Activated CD4-positive, CD25-positive, alpha-beta regulatory T cell treated with anti-CD3 and anti-CD28 coated beads, Interleukin-2, amount 50 U/mL, for 72 hours (primary cell): ENCODE measurements at places on chromosomes 16 and 17.

DNA sequence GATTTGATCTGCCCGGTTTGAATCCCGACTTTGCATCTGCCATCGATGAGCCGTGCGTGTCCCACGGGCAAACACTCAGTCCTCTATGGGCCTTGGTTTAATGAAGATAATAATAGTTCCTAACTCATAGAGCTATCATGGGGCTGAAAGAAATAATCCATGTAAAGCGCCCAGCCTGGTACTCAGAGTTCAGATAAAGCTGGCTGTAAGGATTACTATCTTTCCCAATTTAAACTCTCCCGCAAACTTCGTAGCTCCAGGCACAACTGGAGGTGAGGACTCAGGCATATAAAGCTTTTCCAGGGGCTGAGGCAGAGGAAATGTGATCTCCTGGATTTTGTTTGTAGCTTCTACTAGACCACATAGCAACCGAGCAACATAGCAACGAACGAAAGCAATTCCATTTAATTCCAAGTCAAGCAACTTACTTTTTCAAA lies 16.3 kb downstream of the ALOX15 start:
- no peak for DNase-seq

- DNase-seq = no peak
Measured at GRCh38 chr16:72612718-72613117, 435.2 kb downstream of the ZFHX3 start.

DNA sequence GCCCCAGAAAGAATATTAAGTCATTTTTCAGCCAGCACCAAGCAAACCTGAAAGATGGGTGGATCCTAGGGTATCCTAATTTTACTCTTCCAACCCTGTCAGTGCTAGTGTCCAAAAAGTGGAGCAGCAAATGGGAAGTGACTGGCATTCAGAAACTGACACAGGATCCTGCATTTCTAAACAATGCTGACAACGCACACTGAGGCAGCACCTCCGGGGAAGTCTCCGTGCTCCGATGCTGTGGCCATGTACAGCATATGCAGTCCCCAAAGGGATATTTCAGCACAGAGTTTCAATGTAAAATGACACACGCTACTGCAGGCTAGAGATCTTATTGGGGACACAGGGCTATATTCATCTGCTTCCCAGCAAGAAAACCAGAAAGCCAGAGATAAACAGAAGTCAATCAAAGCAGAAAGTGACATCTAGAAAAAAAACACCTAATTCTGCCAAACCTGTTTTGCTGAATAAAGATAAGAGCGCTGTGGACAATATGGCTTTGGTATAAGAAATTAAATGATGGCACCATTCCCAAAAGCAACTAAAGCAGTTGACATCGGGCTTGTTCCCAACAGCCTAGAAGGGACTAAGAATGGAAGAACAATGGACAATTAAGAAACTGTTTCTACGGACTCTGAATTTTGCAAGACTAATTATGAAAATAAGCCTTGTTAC lies 17.3 kb downstream of the XYLT1 start:
- no peak for DNase-seq

GRCh38 chr16:88585269-88585668 lies 15.1 kb downstream of the ZC3H18 start:
- DNase-seq = no peak

DNA sequence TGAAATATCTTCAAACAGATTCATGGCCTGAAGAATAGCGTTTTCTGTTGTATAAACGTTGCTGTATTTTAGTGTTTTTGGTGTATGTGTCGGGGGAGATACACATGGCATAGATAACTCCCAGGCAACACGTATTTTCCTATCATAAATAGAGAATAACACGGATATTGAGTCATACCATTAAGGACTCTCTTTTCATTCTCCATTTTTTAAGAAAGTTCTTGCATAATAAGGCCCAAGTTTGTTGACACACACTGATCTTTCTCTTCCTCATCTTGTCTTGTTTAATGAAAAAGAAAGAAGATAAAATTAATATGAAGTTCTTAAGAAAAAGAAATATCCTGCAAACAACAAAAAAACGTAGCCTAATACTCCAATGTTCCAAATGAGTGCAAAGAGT lies 13.4 kb downstream of the ABCA8 start:
- DNase-seq = no peak
